GM19239 (cell line): ENCODE measurements at places on chromosomes 2 and 18.

DNA sequence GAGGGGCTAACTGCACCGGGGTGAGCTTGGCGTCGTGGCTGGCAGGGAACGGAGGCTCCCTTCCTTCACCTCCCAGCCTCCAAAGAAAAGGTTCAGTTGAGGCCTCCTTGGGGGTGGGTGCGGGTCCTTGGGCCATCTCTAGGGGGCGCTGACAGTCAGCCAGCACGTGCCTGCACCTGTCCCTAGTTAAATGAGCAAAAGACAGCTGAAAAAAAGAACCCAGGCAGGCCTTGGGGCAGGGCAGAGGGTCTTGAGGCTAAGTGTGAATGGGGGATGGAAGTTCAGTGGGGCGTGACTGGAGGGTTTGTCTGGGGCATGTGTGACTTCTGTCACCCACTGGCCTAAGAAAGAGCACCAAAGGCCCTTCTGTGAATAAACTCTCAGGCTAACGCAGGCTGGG lies 56.4 kb downstream of the ZFP36L2 start:
- no peak for DNase-seq

DNA sequence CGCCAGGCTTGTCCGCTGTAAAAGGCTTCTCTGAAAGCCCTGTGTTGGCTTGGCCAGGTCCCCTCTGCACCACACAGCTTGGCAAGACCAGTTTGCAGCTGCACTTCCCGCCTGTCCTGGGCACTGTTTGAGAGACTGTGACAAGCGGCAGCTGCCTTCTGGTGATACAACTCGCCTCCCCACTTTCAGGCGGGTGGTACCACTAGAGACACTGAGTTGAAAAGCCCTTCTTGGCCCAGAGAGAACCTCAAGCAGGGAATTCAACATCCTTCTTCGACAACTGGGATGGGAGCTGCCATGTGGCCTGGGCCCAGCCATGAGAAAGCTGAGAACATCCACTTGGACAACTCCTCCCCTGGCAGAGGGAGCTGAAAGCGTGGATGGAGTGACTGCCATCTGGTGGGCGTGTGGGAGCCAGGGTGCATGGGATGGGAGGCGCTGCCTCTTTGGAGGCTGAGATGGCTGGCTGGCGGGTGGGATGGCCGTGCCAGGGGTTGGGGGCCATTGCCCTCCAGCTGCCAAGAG lies 125.5 kb upstream of the REV1 start:
- no peak for DNase-seq

GRCh38 chr2:28360718-28361293 lies 31.9 kb upstream of the FOSL2 start:
- no peak for DNase-seq

- no peak for DNase-seq
Observed at GRCh38 chr2:118084491-118085089, 3.7 kb upstream of the INSIG2 start.

GRCh38 chr2:67824186-67824585 lies 238.6 kb downstream of the C1D start:
- no peak for DNase-seq

GRCh38 chr2:200394045-200394444 lies 87.6 kb downstream of the SPATS2L start:
- no peak for DNase-seq

GRCh38 chr2:65813631-65814173 lies 381.3 kb upstream of the SPRED2 start:
- DNase-seq = no peak

GRCh38 chr2:173792166-173792565 lies 173.0 kb downstream of the SP3 start:
- DNase-seq = no peak
